ENCODE measurements at places on chromosomes 4 and X. TPM values are rescaled to one million over a fixed set of nuclear protein-coding genes. Genes with fewer than 3 reads are reported as not detected.

The COX7B2 gene
- total RNA-seq: not detected

The NUDT11 gene
- 58.4 TPM for total RNA-seq

The HPRT1 gene
- 20.9 TPM for total RNA-seq

The TBC1D1 gene
- 208 TPM for total RNA-seq

GRCh38 chrX:1749499-1749898 lies 134.6 kb downstream of the ASMT start:
- H3K4me1 ChIP-seq: no peaks in the 10 kb centered on the region
- no peak overlapping the region for H3K4me3 ChIP-seq
- no peaks in the 10 kb centered on the region for H3K36me3 ChIP-seq

Data from neural progenitor cell (in vitro differentiated cells).